ENCODE measurements at places on chromosomes 3 and 15.

DNA sequence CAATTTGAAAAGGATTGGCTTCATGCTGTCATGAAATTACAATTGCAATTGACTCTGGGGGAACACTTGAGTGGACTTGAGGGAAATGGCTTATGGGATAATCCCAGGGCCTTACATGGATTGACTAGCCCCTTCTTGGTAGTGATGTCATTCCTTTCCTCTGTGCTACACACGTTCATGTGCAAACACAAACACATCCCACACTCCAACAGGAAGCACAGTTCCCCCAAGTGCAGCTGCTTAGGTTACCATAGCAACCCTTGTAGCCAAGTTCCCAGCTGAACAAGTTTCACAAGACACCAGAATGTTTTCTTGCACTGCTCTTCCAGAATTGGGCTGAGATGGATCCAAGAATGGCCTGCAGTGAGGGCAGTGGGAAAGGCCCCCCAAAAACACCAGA lies 217.0 kb downstream of the ZNF621 start:
- DNase-seq = peak; percentile 26

DNA sequence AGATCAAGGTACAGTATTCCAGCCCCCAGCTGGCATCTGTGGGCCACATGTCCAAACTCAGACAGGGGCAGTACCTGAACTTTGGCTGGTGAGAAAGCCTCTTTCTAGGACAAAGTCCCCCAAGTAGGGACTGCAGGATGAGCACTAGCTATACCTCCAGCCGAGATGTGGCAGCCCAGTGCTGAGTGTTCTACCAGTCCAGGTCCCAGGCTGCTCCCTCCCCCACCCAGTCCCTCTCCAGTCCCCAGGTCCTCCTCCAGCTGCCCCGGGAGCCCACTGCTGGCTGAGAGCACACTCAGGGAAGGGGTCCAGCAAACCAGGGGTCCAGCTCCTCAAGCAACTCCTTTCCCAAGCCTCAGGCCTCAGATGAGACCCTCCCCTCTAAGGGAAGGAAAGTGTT lies 1.5 kb downstream of the SLC26A6 start:
- no peak for DNase-seq

DNA sequence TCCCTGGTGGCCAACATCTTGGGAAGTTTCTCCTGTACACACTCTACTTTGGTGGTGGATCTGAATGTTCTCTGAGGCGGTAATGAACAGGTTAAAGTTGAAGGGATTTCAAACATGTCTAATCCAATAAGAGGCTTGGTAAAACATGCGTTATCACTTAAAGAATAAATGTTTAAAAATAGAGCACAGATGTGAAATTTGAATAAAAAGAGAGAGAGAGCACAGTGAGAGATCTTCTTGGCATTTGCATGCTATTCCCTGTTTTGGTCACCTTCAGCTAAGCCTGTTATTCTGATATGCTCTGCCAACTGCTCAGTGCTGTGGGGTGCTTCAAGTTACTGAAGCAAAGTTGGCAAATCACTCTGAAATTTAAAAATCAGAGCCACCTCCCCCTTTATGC lies 237.7 kb upstream of the WNT5A start:
- no peak for DNase-seq

DNA sequence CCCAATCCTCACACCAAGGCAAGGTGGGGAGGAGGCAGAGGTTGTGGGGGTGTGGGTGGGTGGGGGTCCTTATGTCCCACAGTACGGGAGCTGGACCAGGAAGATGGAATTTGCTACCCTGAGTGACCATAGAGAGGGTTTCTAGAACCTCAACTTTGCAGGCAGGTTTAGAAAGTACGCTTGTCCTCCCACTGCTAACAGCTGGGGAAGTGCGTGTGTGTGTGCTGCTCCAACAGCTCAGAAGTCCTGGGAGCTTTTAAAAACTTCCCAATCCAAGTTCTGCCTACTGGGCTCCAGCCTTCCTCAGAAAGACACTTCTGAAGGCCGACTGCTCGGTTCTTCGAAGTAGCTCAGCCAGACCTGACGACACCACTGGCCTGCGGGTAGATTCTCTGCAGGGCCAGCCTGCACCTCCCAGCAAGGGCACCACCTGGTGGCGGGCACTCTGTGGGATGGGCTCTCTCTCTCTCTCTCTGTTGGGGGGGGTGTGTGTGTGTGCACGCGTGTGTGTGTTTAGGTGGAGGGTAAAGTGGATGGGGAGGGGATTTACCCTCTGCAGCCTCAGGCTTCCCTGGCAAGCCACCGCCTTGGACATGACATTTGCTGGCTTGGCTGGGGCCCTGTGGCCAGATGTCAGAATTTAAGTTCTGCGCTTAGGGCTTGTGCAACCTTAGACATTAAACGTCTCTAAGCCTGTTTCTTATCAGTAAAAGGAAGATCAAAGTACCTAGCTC lies 15.6 kb downstream of the TMEM158 start:
- no peak for DNase-seq

GRCh38 chr3:112744825-112745566 lies 101.7 kb downstream of the CD200R1L start:
- DNase-seq = no peak

DNA sequence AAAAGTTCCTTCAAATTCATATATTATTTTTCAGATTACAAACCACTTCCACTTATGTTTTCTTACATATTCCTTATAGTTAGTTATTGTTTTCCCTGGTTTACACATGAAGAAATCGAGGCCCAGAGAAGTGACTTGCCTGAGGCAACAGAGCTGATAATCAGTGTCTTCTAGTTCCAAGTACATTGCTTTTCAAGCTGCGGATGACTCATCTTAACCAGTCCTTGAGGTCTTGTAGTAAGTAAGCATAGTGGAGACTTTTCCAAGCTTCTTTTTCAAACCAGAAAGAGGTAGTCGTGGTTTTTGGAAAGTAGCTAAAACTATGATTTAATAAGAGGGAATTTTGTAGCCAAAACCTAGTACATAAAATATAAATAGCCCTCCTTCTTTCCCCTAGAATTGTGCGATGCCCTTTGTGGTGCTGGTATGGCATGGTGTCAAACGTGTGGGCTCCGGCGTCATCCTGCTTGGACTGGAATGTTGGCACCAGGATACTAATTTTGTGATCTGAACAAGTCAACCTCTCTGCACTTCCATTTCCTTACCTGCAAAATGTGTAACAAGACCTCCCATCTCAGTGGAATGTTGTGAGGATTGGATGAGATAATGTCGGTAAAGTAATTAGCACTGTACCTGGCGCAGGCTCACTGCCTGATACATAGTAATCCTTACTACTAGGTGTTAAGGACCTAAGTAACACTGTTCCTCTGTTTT lies 19.0 kb upstream of the DLG1 start:
- DNase-seq = no peak

DNA sequence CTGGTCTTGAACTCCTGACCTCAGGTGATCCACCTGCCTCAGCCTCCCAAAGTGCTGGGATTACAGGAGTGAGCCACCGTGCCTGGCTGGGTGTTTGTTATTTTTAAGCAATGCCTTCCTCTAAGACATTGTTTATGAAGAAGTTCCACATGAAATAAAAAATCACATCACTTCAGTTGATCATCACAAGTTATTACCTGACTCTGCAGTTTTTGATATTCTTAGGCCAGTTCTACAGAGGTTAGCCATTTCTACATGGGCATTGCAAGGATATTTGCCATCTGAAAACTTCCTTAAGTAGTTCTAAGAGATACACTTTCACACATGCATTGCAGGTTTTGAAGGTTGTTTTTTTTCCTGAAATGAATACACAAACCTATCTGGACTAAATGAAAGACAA lies 82.1 kb downstream of the PYDC2 start:
- DNase-seq = no peak

DNA sequence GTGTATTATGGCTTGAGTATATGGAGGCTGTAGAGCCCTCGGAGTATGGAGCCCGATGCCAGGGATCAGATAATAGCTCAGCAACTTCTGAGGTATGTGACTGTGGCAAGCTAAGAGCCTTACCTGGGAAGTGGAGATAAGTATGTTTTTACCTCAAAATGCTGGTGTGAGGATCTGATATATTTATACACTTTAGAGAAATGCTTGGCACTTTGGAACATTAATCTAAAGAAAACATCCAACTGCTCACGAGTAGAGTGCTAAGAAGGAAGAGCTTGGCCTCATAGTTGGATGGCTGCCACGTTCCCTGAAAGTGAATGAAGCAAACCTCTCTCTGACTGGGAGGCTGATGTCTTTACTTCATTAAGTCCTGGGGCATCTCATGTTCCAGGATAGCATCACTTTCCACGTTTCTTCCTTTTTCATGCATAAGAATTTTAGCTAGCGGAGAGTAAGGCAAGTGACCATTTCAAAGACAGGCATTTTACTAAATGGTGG lies 58.9 kb upstream of the GOLGA8J start:
- no peak for DNase-seq

GRCh38 chr3:99551520-99551919 lies 86.9 kb upstream of the COL8A1 start:
- DNase-seq = no peak

DNA sequence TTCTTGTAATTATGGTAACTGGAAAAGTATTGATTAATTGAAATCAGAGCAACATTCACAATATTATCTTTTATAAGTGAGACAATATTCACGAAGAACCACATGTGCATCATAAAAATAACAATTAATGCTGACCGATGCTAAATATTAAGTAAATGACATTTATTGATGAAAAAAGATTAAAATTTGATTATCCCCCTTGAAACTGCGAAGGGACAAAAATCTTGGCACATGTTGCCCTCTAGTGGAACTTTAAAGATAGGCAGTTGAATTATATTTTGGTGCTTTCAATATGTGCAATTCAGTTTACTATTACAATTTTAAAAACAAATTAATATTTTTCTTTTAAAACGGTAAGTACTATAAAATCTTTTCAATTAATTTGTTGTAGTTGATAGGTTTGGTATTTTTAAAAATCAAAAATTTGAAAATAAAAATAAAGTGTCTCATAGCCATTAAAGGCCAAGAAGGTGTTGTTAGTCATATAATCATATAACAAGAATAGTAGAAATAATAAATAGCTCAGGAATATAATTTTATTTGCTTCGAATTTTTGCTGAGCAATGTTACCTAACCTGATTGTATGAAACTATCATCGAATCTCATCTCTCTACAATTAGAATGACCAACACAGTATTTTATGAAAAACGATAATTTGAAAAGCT lies 270.2 kb downstream of the ROBO1 start:
- no peak for DNase-seq

DNA sequence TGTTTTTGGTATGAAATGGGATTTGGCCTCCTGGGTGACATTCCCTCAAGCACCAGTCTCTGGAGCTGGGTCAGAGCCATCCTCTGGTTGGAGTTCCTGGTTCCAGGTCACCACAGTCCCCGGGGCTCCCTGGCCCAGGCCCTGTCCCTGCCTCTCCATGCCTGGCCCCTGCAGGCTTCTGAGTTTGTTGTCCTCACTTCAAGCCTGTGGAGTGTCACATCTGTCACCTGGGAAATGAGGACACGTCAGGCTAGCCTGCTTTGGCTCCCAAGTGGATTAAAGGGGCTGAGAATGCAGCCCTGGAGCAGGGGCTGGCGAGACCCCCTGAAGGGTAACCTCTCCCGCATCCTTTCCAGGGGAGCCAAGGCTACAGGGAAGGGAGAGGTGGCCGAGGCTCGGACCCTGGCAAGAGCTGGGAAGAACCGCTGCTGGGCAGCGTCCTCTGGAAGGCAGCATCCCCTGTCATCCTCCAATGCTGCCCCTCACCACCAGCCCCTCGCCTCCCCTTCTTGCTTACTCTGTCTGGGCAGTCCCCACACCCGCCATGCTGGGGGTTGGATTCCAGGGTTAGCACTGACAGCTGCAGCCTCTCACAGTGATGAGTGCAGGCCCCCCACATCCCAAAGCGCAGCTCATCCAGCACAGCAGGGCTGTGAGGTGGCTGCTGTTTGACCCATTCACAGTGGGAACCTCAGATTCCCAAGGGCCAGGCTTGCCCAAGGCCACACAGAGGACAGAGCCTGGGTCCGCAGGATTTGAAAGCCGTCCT lies 75.5 kb upstream of the IQSEC1 start:
- DNase-seq = no peak

GRCh38 chr3:86563400-86563970 lies 427.5 kb downstream of the VGLL3 start:
- no peak for DNase-seq

- no peak for DNase-seq
Measured at GRCh38 chr15:44801364-44801763, 65.0 kb downstream of the TRIM69 start.

Data from occipital lobe (tissue), 3 donors.